ENCODE measurements at places on chromosomes 13 and 19.

DNA sequence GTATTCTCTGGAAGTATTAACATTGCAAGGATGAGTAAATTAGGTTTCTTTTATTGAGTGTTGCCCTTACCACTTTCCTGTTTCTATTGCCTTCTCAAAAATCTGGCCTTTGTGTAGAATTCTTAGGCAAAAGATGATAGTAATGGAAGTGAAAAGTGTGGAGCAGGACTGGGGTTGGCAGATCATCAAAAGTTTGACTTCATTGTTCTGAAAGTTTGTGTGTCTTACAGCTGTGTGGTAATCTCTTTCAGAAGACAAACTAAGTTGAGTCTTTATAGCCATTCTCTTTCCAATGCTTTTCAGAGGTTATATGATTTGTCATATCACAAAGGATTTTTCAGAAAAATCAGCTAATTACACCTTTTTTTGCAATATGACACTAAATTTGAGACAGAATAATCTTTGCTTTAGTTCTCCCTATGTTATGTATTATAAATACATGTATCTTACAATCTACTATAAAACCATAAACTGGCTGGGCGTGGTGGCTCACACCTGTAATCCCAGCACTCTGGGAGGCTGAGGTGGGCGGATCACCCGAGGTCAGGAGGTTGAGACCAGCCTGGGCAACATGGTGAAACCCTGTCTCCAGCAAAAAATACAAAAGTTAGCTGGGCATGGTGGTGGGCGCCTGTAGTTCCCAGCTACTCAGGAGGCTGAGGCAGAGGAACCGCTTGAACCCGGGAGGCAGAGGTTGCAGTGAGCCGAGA lies 8.7 kb upstream of the KCNRG start:
- DNase-seq = no peak

DNA sequence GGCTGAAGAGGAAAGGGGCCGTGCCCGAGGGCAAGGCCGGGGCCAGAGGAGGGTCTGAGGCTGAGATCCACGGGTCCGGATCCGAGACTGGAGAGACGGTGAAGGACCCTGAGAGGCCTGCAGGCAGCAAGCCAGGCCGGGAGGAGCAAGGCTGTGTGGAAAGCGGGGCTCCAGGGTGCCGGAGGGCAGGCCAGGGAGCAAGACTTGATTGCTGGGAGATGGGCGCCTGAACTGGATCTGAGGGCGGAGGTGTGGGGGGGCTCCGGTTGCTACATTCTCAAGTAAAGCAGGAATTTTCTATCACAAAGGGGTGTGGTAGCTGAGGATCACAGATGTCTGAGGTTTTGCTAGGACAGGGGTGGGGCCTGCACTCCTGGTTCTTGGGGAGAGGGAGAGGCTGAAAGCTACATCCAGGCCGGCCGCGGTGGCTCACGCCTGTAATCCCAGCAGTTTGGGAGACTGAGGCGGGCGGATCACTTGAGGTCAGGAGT lies 3.8 kb downstream of the MAMSTR start:
- no peak for DNase-seq

DNA sequence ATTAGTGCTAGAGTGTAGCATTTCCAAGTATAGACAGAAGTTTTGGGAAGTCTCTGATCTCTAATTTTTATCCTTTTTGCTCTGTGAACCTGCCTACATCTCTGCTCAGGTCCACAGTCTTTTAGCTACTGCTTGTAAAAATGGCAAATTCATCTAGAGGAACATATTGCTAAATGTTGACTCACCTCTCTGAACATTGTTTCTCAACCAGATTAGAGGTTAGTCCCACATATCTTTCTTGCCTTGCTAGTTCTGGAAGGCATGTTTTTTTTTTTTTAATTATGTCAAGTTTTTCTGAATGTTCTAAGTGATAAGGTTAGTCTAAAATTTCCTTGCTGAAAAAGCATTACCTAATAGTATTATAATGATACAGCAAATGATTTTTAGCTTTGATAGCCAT lies 2889.6 kb upstream of the PCDH20 start:
- no peak for DNase-seq

DNA sequence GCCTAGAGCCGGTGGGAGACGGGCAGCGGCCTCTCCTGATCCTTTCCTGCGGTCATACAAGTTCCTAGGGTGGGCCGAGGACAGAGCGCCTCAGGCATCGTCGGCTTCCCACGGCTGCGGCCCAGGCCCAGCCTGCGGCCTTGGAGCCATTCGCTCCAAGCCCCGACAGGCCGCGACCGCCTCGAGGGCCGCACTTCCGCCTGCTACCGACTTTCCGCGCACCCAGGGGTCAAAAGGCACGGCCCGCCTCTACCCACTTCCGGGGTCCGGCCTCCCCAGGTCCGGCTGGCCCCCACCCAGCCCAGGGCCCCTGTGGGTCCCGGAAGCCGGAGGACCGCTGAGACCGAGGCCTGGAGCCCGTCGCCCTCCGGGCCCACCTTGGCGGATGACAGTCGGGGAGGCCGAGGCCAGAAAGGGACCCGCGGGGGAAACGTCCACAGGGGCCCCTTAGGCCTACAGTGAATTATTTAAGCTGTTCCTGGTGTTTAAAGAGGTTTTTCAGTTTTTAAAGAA lies 16.2 kb downstream of the ZIC2 start:
- no peak for DNase-seq

GRCh38 chr13:98688373-98688772 lies 64.1 kb downstream of the SLC15A1 start:
- DNase-seq = no peak

DNA sequence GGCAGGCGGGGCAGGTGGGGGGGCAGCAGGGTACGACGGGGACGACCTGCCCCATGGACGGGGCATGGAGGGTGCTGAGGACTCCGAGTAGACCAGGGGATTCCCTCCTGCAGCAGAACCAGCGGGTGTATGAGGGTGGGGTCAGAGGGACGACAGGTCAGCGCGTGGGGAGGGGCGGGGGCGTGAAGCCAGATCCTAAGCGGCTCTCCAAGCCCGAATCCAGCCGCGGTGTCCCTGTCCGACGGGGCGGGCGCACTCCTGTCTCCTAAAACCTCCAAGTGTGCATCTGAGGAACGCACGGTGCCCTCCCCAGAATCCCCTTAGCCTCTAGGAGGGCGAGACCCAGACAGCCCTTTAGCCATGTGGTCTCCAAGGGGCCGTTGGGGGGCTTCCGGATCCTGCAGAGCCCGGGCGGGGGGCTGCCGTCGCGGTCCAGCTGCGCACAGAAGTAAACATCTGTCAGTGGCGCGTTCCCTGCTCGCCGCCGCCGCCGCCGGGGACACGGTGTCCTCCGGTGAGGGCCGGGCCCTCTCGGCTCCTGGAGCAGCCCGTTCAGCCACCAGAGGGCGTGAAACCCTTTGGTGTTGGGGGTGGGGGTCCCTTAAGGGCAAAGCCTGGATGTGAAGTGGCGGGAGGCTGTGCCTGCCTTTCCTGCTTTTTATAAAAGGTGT lies 730 bp downstream of the NRTN start:
- peak; percentile 74 for DNase-seq

GRCh38 chr13:33258808-33259193 lies 26.8 kb downstream of the STARD13 start:
- no peak for DNase-seq

DNA sequence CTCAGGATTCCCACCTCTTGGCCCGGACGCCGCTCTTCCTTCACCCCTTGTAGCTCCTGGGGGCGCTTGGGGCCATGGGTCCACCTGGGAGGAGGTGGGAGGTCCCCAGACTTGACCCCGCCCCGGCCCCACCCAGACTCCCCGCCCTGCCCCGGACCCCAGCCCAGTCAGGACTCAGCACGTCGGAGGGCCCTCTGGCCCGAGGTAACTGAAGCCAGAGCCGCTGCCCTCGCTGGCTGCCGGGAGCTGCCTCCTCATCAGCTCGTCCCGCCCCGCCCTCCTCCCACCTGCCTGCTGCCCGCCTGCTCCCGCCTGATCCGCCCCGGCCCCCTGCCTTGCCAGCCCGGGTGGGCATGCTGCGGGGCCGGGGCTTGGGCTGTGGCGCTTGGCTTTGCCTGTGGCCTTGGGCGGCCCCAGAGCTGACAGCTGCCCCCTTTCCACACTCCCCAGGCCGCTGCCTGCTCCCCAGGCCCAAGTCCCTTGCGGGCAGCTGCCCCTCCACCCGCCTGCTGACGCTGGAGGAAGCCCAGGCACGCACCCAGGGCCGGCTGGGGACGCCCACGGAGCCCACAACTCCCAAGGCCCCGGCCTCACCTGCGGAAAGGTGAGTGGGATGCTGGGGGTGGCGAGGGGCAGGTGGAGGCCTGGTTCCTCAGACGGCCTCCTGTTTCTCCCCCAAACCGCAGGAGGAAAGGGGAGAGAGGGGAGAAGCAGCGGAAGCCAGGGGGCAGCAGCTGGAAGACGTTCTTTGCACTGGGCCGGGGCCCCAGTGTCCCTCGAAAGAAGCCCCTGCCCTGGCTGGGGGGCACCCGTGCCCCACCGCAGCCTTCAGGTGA lies 9.4 kb downstream of the ARHGAP33 start:
- DNase-seq = no peak

DNA sequence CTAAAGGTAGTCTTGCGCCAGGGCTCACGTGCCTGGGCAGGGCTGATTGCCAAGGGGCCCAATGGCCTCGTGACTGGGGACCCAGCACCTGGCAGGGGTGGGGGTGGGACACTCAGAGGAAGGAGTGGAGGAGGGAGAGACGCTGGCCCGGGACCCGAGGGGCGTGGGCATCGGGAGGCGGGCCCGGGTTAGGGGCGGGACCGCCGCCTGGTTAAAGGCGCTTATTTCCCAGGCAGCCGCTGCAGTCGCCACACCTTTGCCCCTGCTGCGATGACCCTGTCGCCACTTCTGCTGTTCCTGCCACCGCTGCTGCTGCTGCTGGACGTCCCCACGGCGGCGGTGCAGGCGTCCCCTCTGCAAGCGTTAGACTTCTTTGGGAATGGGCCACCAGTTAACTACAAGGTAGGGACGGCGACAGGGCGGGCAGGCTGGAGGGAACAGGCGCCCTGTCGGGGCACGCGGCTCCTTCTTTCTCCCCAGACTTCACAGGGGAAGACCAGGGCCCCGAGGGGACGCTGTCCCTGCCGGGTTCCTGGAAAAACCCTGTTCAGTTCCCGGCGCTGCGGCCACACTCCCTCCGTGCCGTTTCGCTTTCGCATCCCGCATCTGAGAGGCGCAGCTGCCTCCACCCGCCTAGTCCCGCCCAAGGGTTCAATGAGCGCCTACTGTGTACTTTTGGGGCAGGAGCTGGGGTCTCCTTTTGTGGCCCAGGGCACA lies at the start of gene IFI30:
Gene IFI30 (plus strand): TSS at position 242 of the 717 bp plus-strand sequence. CDS start 29 bp downstream, at position 271.
- peak; percentile 12 for DNase-seq

DNA sequence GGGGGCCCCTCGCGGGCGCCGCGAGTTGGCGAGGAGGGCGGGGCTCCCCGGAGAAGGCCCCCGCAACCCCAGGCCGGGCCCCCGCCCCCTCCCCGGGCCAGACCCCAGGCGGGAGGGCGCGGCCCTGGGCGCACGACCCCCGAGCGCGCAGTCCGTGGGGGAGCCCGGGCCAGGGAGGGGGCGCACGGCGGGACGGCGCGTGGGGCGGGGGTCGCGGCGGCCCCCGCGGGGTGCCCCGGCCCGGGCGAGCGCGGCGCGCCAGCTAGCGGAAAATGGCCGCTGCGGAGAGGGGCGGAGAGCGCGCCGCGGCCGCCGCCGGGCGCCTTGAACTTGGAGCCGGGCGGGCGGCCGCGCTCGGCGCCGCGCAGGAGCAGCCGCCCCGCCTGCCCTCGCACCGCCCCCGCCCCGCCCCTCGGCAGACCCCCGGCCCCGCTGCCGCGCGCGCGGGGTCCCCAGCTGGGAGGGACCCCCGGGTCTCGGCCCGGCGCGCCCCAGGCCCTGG lies 6.4 kb upstream of the NFIC start:
- no peak for DNase-seq

GRCh38 chr13:21608961-21609360 lies 5.0 kb upstream of the MICU2 start:
- no peak for DNase-seq

DNA sequence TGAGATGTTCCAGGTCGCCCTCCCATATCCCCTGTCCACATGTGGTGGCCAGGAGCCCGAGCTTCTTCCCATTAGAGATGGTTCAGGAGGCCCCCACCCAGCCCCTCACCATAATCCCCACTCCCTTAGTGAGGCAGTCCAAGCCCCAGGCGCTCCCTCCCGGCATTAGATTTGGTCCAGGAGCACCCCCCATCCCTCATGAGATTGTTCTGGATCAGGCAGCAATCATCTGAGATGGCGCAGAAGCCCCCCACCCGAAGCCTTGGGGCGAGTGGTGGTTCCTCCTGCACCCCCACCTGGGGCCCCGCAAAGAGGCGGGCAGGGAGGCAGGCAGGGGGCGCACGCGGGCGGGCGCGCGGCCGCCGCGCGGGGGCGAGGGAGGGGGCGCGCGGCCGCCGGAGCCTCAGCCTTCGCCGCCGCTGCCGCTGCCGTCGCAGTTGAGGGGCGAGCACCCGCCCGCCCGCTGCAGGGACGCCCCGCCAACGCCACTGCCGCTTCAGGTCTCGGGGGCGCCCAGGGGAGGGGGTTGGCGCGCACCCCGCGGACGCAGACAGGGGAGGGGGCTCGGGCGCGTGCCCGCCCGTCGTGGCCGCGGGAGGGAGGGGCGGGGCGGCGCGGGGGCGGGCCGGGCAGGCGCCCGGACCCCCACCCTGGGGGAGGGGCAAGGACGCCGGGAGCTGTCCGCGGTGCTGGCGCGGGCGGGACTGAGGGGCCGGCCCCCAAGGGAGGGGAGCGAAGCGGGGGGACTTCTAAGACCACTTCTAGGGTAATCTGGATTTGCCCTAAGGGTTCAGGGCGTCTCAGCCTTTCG lies 46.4 kb upstream of the SHKBP1 start:
- peak; percentile 7 for DNase-seq

GRCh38 chr13:36431204-36432105 lies 840 bp upstream of the CCNA1 start:
- no peak for DNase-seq

DNA sequence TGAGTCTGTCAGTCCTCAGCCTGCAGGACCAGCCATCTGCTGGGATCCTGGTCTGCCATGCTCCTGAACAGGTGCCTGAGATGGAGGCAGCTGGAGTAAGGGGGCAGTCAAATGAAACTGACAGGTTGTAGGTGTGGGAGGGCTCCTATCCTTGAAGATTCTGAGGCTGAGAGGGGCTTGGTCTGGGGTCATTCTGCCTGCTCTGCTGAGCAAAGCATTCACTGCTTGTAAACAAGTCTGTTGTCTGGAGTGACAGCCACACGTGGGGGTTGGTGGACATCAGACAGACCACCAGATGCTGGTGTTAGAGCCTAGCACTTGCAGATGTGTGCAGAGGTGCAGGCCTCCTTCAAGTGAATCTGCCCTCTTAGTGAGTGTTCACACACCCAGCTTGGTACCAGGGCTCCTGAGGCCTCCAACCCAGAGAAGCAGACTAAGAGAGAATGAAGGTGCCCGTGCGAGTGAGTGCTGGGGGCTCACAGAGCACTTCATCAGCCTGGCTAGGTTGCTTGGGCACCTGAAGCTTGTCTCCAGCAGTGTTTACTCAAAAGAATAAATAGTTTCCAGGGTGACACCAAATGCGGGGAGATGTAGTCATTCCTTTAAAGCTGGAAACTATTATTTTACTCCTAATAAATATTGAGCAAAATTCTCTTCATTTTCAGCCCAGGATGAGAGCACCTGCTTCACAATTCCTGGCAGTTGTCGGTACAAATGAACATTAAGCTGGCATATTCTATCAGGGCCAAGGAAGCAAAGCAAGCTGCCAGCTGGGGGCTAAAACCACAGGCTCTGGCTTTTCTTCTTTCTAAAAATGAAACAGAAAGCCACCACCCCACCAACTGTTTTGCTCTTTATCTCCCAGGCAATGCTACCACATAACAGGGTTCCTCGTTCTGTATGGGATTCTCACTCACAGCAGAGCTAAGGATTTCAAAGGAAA lies 82.3 kb downstream of the RNASEH2B start:
- no peak for DNase-seq

- DNase-seq = no peak
Observed at GRCh38 chr19:51168564-51169282, 26.6 kb downstream of the SIGLEC7 start.

All from NCI-H1092 (cell line).